DMS53 (cell line): ENCODE measurements at places on chromosomes 3 and 15.

DNA sequence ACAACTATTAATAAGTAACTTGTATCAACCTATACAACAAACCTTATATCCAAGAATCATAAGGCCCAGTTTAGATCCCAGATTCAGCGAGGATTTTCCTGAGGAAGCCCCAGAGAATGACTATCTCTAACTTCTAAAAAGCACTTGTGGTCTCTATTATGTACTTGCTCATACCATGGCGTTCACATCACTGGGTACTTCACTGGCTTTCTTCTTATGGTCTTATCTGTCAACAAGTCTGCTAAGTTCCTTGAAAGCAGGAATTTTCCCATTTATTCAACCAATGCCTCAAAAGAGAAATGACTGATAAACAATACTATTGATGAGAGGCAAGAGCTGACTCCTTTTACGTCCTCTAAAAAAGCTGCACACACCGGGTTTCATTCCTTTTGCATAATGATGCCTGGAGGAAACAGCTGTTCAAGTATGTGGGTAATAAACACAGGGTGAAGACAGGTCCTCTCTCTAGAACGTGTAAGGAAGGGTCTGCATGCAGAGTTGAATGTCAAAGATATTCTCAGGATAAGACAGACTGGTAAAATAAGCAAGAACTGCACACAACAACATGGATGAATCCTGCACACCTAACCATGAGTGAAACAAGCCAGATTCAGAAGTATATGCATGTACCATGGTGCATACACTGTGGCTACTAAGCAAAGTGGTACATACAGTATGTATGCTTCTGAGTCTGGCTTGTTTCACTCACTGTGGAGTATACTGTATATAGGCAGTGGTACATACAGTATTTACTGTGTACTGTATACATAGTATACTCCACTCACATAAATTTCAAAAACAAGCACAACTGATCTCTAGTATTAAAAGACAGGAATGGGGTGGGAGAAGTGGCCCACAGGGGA, 408.7 kb downstream of the SHQ1 start:
- no peak for DNase-seq

DNA sequence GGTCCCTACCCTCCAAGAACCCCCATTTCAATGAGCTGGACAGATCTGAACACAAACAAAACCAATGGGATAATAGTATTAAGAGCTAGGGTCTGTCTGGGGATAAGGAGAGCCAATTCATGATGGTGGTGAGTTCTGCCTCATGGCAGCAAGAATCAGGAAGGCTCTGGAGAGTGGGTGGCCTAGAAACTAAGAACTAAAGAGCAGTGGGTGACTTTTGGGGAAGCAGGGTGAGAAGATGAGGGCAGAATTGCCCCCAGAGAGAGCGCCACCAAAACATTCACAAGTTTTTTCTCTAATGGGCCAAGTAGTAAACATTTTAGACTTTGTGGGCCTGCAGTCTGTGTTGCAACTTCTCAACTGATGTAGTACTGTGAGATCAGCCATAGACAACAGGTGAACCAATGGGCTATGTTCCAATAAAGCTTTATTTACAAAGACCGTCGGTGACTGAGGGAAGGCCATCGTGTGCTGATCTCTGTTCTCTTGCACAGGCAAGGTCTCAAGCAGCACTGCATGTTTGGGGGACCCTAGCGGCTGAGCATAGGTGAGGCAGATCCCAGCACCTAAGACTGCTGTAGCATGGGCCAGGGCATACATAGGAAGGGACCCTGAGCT, 225.5 kb upstream of the ST8SIA2 start:
- no peak for DNase-seq

DNA sequence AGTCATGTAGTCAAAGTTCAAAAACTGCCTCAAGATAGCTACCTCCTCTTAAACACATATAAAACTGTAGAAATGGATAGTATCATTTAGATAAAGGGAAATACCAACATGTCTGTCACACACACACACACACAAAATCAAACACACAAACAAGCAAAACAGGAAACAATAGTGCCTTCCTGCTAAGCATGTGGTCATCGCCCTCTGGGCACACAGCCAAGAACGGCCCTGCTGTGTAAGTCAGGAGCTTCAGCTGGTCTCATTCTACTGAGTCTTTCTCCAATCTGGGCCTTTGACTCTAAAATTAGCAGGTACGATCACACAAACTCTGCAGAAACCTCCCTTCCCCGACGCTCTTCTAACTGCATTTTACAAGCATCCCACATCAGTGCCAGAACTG, 272.2 kb upstream of the CHRNA7 start:
- DNase-seq: peak; percentile 92

GRCh38 chr3:46953234-46954010, 23.1 kb downstream of the CCDC12 start:
- no peak for DNase-seq

- no peak for DNase-seq
These were observed 7.3 kb downstream of the CCR1 start for GRCh38 chr3:46200790-46201189.

- DNase-seq: no peak
These were observed 23.7 kb upstream of the GPD1L start for GRCh38 chr3:32082721-32083120.

- no peak for DNase-seq
These were observed 577.7 kb upstream of the ADAMTS9 start for GRCh38 chr3:65265511-65265910.

GRCh38 chr3:18069568-18069967, 327.1 kb upstream of the TBC1D5 start:
- no peak for DNase-seq

DNA sequence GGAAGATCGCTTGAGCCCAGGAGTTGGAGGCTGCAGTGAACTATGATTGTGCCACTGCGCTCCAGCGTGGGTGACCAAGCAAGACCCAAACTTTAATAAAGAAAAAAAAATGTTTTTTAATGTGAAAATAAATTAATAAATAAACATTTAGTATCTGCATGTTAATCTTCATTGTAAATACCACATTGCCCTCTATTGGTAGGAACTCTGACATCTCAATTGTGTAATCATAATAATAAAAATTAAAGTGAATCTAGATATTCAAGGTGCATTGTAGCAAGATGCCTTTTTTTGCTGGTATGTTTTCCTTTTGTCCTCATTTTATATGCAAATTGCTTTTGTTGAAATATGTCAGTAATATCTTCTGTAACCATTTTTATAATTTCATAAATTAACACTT, 95.0 kb upstream of the LIMD1 start:
- DNase-seq: peak; percentile 10

DNA sequence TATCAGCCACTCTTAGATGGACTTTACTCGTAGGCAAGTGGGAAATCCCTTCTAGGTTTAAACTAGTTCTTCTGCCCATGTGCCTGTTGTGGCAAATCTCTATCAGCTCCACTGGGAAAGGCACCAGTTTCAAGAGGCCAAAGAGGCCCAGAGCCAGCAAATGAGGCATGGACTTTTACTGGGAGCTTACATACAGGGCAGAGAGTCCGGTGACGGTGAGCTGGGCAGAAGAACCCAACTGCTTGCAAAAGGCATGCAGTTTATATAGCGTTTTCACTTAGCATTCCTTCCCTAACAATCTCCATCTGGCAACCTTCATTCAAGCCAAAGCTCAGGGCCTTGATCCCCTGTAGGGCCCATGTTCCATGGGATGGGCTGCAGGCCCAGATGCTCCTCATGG, 93.0 kb upstream of the C3orf80 start:
- no peak for DNase-seq
